ENCODE measurements at places on chromosomes 7 and 10.

DNA sequence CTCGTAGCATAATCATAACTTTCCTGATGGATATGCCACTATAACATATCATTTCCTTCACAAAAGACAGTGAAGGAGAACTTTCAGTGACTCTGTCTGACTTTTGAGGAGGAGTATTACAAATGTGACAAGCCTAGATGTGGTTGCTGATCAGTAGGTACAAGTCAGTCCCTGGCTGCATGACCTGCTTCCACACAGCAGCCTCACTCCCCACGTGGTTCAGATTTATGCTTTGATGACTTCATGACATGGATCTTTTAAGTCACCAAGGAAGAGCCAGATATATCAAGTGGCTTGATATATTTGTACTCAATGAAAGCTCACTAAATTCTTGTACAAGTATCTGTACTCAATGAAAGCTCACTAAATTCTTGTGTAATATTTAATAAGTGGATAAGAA is 50.9 kb upstream of the MKLN1 start:
- no peak for DNase-seq

DNA sequence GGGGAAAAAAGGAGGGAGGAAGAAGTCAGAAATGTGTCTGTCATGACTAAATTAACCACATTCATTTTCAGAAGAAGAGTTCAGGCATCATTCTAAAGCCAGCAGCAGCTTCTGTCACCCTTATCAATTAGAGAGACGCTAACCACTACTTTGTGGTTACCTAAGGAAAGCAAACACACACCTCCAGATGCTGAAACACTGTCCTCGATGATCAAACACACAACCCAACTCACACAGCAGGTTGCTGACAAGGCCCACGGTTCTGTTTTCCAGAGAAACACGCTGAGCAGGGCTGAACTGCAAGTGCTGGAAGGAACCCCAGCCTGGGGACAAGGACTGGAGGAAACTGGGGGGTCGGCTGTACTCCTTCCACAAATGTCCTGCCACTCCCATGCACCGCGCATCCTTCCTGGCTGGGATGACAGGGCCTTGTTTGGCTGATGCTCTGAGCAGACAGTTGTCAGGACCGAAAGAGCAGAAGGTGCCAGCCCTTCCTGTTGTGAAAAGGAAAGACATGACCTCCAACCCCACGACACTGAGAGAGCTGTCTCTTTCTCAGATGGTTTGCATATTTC is 36.6 kb downstream of the PRKCQ start:
- no peak for DNase-seq

DNA sequence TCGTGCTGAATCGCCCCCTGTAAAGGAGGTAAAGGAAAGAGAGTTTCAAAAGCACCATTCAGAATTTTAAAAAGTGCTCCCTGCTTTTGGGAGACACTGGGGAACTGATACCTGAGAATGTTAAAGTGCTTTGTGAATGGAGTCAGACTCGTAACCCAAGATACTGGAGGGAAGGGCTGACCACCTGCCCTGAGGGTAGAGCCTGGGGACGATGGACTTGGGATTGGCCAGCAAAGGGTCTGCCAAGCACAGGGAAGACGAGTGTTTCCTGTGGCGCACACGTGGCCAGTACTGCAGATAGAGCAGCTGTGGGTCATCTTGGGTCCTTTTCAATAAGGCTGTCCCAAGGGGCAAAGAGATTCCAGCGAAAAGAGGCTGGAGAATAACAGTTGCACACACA is 1284.1 kb upstream of the AUTS2 start:
- DNase-seq = no peak

- no peak for DNase-seq
These were observed 86.1 kb downstream of the VOPP1 start for GRCh38 chr7:55486192-55486590.

- no peak for DNase-seq
These were observed 244.2 kb downstream of the ELFN1 start for GRCh38 chr7:1914321-1914720.

DNA sequence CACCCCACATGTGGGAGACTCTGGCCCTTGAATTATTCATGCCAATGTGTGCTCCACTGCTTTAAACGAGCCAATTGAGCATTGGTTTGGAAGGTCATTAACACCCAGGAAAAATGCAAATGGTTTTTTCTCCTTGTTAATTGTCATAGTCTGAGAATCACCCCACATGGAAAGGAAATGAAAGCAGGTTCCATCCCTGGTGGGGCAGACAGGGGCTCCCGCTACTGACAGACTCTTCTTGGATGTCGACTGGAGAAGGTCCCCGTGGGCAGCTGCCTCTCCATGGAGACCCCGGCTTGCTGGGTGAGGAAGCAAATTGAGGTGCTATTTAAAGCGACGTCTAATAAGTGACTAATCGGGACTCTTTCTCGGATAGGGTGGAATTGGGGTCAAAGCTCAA is 32.0 kb upstream of the EN2 start:
- DNase-seq = no peak

- no peak for DNase-seq
These were observed 58.3 kb downstream of the VIPR2 start for GRCh38 chr7:159086301-159086925.

DNA sequence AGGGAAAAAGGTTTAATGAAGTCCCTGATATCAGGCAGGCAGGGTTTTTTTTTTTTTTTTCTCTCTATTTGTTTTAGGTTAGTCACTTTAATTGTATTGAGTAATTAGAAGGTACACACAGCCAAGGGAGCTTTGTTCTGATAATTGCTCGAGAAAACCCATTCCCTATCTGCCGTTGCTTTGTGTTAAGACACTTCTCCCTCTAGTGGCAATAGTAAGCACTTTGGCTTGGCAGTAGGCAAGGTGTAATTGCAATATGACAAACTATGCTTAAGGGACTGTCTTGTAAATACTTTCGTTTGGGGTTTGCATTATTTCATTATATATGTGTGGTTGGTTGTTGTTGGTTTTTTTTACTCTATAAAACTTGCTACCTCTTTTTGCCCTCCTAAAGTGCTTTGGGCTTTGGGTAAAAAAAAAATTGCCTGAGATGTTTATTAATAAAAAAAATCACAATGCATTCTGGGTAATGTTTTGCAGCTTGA is 113.4 kb downstream of the BTRC start:
- peak; percentile 70 for DNase-seq

- peak; percentile 51 for DNase-seq
These were observed 646 bp downstream of the SGCE start for GRCh38 chr7:94655126-94655847.

- DNase-seq = no peak
These were observed 45.3 kb downstream of the PDLIM1 start for GRCh38 chr10:95245425-95246055.

- no peak for DNase-seq
These were observed 132.7 kb downstream of the TAX1BP1 start for GRCh38 chr7:27872356-27873275.

- no peak for DNase-seq
These were observed 291.4 kb downstream of the TNS3 start for GRCh38 chr7:47290466-47290865.

All from small intestine (tissue), 16 donors.